ENCODE measurements at places on chromosomes 1 and 21.

GRCh38 chr1:3331564-3331963, 122.9 kb upstream of the ARHGEF16 start:
- DNase-seq, result no peak

GRCh38 chr1:233394860-233395717, 67.6 kb downstream of the MAP3K21 start:
- peak; percentile 8 for DNase-seq

- DNase-seq, result no peak
Observed at GRCh38 chr1:93207211-93207610, 26.7 kb downstream of the CCDC18 start.

DNA sequence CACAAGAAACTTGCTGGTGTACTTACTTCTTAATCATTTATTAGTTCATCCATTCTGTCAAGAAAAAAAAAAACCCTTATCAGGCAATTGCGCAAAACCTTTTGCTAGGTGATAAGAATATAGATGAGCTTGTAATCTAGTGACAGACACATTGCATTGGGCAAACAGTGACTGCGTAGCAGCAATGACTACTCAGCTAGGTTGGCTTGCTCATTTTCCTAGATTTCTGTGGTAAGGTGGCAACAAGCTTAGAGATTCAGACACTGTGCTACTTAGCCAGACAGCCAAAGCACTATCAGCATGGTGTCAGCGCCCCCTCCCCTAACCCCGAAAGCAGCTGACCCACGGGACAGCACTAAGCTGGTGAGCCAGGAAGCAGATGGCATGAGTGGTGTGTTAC, 203.1 kb downstream of the BARHL2 start:
- no peak for DNase-seq

- DNase-seq, result no peak
Observed at GRCh38 chr1:187033693-187034390, 205.1 kb downstream of the PLA2G4A start.

DNA sequence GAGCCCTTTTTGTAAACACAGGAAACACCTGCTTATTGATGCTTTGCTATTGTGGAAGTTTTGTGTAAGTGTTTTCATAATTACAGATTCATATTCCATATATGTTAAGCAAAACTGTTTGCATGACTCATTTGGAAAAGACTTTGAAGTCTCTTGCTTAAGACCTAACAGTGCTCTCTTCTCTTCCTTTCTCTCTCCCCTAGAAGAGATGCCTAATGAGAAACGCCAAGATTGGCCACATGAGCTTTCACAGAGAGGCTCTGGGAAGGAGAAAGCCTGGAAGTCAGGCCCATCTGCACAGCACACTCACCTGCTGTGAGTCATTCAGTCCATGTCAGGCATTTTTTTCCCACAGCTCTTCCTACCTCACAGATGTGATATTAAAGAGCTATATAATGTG, 101.6 kb upstream of the PALMD start:
- no peak for DNase-seq

- no peak for DNase-seq
Observed at GRCh38 chr1:176136891-176137290, 70.2 kb downstream of the COP1 start.

DNA sequence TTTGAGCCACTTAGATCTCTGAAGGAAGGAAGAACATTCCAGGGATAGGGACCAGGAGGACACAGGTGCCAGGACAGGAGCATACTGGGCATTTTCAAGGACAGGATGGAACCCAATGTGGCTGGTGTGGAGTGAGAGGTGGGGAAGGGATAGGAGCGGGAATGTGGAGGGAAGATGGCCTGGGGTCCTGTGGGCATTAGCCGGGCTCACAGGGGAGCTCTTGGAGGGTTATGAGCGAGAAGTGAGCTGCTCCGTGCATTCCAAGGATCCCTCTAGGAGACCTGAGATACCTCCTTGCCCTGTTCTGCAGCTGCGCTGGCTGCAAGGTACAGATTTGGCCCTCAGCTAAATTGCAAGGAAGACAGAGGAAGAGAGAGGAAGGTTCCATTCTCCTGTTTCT, 87.5 kb downstream of the IER5 start:
- DNase-seq, result no peak

GRCh38 chr1:224769452-224770335, 153.6 kb downstream of the CNIH3 start:
- no peak for DNase-seq

GRCh38 chr1:154434346-154435085, 29.4 kb downstream of the IL6R start:
- DNase-seq, result no peak

DNA sequence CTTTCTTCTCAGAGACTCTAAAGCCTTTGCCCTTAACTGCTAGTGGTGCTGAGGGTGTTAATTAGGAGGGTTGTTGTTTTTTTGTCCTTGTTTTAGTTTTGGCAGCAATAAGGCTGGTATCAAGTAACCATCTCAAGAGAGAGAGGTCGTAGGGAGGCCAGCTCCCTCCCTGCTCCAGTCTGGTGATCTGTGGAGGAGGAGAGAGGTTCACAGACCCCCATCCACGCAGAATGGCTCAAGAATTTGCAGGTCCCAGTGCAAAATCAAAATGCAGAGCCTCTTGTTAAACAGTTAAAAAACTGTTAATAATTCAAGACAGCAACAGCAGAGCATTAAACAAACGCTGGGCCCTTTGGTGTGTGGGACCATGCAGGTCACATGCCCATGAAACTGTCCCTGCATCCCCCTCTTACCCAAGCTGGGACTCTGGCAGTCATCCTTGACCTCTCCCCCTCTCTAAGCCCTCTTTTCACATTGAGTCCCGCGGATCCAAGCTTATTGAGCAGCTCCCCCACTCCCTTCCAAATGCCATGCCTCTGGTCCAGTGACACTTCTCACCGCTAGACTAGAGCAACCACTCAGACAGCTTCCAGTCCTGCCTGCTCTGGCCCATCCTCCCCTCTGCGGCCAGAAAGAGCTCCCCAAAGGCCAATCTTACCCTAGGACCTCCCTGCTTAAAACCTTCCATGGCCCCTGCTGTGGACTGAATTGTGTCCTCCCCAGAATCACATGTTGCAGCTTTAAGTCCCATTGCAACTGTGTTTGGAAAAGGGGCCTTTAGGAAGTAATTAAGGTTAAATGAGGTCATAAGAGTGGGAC, 47.7 kb upstream of the RPL11 start:
- DNase-seq, result no peak

GRCh38 chr1:6508816-6509189, 17.3 kb upstream of the PLEKHG5 start:
- no peak for DNase-seq

DNA sequence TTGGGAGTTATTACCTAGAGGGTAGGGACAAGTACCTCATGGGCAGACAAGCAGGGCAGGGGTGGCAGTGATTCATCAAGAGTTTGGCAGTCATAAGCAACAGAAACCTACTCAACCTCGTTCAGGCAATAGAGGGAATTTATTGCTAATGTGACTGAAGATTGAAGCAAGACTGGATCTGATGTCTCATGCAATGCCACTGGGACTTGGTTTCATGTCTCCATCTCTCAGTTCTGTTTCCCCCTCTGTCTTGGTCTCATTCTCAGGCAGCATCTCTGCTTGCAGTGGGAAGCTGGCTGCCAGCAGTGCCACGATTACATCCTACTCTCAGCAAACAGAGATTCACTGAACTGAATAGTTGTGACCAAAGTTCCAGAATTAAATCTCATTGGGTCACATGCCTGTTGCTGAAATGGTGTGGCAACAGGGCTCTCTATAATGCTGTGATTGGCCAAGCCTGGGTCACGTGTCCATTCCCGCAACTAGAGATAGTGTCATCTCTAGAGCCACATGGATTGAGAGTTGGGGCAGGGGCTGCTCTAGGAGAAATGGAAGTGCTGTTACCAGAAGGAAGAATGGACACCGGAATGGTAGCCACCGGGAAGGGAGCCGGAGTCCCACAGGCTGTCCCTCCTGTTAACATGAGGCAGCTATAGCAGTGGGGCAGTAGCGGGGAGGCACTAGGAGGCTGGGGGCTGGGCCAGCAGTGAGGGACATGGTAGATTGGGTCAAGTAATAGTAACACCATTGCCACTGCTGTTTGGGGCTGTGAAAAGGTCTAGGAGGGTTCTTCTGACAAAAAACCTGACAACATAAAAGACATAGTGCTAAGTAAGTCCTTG, 3.9 kb upstream of the CDC42 start:
- DNase-seq, result no peak

DNA sequence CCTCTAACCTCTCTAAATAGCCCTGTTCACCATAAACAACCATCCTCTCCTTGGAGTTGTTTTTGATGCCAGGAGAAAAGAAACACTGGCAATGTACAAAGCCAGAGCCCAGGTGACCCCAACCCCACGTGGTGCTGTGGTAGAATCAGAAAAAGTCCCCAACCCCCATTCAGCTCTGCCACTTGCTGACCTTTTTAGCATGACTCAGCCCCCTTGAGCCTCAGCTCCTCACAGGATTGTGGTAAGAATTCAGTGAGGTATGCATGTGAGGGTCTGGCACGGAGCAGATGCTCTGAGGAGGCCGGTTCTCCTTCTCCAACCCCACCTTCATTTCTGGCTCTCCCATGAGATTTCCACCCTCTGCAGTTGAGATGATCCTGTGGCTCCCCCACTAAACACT, 11.1 kb upstream of the CHI3L1 start:
- DNase-seq, result peak; percentile 39

- no peak for DNase-seq
Observed at GRCh38 chr1:87955038-87955437, 626.4 kb downstream of the LMO4 start.

DNA sequence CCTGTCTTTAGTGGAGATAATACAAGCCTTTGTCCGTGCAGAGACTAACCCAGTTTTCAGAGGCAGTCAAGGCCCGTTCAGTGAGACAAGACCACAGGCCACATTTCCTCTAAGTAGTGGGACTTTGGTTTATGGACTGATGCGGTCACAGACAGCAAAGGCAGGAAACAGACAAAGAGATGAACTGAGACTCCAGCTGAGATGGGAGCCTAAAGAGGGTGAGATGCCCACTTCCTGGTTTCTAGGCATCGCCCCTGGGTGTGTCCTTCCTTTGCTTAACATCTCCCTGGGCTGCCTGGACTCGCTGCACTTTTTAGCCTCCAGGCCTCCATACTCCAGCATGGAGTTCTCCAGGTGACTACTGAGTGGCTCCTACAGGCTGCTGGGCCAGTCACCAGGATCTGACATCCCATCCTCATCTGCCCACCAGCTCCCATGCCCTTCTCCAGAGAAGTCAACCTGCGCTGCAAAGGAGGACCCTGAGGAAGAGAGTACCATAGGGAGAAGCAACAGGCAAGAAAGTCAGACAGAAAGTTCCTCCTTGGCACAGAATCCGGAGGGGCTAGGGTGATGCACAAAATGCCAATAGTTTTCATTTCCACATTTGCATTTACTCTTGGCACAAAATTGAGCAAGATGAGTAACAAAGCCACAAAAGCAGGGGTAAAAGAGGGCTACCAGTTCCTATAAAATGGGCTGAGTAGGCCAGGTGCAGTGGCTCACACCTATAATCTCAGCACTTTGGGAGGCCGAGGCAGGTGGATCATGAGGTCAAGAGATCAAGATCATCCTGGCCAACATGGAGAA, 15.1 kb downstream of the THEMIS2 start:
- DNase-seq, result no peak

GRCh38 chr21:43859747-43860214, 5.2 kb upstream of the AGPAT3 start:
- DNase-seq, result no peak

GRCh38 chr1:207789386-207789785, 37.5 kb downstream of the CD46 start:
- no peak for DNase-seq

GRCh38 chr1:71377886-71378285, 297.1 kb upstream of the ZRANB2 start:
- DNase-seq, result no peak

GRCh38 chr1:240242601-240243144, 151.0 kb downstream of the FMN2 start:
- DNase-seq, result peak; percentile 55

DNA sequence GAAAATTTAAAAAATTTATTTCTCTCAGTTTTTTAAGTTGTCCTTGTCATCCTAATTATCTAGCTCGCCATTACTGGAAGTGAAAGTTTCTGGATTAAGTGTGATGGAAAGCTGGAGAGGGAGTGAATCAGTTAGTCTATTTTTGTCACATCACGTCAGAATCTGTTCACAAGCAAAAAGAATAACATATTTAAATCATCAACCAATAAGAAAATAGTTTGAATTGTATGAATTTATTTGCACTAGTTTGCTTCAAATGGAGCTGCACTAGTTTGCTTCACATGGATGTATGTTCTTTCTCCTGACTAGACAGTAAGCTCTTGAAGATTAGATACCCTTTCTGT, 22.8 kb downstream of the PHC2 start:
- DNase-seq, result no peak

- no peak for DNase-seq
Observed at GRCh38 chr1:10856176-10856683, 59.8 kb upstream of the CASZ1 start.

DNA sequence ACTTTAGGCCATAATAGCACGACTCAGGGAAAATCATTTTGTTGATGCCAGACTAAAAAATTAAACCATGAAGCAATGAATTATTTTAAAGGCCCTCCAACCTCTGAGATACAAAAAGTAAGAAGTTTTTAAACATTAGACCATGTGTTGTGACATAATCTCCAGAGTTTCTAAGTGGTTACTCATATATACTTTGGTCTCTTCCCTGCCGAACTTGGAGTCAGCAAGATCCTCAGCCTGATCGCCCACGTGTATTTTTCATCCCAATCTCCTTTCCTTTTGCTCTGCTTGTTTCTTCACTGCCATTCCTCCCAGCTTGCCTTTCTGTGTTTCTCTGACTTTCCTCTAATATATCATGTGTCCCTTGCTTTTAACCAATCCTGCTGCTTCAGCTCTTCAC, 3.8 kb downstream of the ARV1 start:
- DNase-seq, result no peak

DNA sequence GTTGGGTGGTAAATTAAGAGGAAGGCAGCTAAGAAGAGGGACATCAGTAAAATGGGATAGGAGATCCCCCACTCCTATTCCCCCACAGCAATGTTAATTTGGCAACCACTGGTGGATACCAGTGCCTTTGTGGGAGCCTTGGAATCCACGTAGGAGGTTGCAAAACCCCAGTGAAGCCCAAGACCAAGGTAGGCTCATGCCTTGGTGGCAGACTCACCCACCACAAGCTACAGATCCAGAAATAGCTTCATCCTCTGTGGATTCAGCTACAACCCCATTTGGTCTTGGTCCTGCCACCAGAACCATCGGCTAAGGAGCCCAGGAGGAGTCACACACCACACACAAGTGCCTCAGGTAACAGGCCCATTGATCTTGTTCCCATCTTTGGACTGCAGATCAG, 21.0 kb downstream of the VTCN1 start:
- DNase-seq, result no peak

- DNase-seq, result no peak
Observed at GRCh38 chr21:31837618-31838390, 35.0 kb upstream of the HUNK start.

Measured in AG09319 (cell line).